ENCODE measurements at places on chromosomes 3 and 15. TPM values are rescaled to one million over a fixed set of nuclear protein-coding genes. Genes with fewer than 3 reads are reported as not detected.

- peak; percentile 46 for DNase-seq
Observed at GRCh38 chr3:65005486-65005885, 317.7 kb upstream of the ADAMTS9 start.

- DNase-seq = peak; percentile 12
Observed at GRCh38 chr3:119831022-119831421, 49.1 kb downstream of the NR1I2 start.

NDN gene
- total RNA-seq = not detected

- no peak for DNase-seq
Observed at GRCh38 chr3:144831955-144832716, 860.5 kb downstream of the DIPK2A start.

DNA sequence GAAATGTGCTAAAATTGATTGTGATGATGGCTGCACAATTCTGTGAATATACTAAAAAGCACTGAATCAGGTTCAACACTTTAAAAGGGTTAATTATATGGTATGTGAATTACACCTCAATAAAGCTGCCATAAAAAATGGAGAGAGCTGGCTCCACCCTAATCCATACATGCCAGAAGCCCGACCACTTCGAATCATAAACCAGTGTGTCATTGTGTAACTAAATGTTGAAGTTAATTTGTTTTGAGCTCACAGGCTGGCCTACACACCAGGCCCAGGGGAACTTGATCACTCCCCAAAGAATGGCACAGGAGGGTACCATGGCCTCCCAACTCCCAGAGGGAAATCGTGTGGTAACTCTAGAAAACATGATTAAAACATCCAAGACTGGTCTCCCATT, 14.0 kb downstream of the PLCD1 start:
- DNase-seq = no peak

DNA sequence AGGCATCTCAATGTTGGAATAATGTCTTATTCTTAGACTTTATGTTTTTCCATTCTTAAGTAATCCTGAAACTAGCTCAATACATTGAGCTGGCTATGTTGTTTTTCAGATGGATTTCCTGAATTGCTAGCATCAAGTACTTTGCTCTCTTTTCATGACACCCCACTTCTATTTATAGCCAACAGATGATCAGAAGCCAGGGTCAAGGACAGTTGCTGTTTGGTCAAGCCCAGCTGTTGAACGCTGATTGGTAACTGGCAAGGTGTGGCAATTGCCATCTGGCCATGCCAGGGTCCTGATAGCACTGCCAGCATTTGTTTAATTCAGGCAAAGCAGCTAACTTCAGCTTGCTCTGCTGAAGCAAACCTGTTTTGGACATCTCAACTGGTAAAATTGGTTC, 46.2 kb upstream of the PLCL2 start:
- no peak for DNase-seq

DNA sequence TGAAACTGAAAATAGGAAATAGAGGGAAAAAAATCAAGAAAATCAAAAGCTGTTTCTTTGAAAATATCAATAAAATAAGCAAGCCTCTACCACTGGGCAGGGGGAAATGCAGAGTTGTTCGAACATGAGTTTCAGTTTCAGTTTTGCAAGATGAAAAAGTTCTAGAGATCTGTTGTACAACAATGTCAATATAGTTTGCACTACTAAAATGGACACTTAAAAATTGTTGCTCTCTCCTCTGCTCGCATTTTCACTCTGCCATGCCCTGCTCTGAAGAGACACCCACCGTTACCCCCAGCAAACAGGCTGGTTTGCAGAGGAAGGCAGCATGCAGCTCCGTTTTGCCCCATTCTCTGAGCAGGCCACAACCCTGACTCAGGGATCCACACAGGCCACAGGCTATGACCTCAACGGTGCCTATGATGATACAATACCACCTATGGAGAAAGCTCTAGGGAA, 64.5 kb downstream of the ZNF148 start:
- no peak for DNase-seq

DNA sequence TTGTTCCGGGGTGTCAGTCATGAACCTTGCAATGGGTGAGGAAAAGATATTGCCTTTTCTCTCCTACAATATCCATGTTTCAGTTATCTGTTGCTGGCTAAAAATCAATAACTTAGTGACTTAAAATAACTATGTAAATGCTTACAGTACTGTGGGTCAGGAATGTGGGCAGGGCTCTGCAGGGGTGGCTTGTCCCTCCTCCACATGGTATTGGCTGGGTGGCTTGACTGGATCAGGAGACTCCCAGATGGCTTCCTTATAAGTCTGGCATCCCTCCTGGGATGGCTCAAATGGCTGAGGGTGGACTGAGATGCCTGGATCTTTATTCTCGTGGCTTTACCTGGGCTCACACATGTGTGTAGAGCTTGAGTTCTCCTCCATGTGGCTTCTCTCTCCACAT, 47.5 kb downstream of the GTPBP8 start:
- DNase-seq = no peak

CRABP1 gene
- not detected for total RNA-seq

GRCh38 chr15:35583863-35584528, 38.0 kb upstream of the DPH6 start:
- peak; percentile 13 for DNase-seq

DNA sequence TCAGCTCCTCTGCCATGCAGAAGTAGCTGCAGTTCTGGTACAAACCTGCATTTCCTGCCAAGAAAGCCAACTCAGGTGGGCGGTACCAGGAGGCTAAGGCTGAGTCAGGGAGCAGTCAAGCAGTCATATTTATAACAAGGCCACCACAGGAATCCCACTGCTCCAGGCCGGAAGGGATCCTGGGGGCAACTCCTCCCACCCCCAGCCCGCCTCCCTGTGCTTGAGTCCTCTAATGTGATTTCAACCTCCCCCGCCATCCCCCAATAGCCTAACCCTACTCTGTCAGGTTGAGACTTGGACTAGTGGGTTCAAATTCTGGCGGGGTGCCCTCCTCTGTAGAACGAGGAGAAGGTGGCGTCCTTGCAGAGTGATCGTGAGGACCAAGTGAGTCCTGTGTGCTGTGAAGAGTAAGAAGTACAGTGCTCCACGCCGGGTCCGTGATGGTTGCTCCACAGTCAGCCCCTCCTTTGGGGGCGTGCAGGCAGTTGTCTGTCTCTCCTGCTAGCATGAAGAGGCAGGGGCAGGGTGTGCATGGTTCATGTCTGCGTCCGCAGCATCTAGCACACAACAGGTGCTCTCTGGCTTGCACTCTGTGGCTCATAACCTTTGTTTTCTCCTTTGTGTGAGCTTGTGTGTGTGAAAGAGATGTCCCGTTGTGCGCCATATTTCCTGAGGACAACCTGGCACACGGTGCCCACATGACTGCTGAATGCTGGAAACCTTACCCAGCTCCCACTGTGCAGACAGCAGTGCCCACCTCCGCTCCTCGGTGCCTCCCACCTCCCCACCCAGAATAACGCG, 78.3 kb downstream of the SMAD6 start:
- DNase-seq = peak; percentile 95

RUVBL1 gene
- 169 TPM for total RNA-seq

SLC51B gene
- not detected for total RNA-seq

DNA sequence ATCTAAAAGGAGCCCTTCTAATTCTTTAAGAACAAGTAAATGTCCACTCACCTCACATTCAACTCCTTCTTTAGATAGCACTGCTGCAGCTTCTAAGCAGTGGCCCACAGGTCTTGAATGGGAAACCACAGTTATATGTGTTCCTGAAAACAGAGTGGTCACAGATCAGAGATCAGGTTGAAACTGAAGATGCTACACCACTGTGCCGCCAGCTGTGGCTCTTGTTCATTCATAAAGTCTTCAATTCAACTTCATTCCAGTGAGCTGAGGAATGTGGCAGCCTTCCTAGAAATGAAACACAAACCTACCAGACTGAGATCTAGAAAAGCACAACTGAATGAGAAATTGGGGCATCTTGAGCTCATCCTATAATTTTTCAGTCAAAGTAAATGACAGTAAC, 4.0 kb downstream of the PDHB start:
- DNase-seq = no peak

DNA sequence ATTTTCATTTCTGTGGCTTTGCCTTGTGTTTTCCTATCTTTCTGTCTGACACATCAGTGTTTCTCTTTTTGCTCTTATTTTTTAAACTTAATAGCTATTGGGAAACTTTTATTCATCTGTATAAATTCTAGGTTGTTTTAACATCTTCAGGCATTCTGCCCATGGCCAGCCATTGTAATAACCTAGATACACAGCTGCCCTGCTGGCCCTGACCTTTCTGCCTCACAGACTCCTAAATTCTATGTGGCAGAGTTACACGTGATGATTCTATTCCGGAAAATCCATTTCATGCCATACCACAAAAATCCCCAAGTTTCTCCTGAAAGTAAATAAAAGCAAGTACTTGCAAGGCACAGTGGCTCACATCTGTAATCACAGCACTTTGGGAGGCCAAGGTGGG, 150.1 kb downstream of the UACA start:
- DNase-seq = no peak

DNA sequence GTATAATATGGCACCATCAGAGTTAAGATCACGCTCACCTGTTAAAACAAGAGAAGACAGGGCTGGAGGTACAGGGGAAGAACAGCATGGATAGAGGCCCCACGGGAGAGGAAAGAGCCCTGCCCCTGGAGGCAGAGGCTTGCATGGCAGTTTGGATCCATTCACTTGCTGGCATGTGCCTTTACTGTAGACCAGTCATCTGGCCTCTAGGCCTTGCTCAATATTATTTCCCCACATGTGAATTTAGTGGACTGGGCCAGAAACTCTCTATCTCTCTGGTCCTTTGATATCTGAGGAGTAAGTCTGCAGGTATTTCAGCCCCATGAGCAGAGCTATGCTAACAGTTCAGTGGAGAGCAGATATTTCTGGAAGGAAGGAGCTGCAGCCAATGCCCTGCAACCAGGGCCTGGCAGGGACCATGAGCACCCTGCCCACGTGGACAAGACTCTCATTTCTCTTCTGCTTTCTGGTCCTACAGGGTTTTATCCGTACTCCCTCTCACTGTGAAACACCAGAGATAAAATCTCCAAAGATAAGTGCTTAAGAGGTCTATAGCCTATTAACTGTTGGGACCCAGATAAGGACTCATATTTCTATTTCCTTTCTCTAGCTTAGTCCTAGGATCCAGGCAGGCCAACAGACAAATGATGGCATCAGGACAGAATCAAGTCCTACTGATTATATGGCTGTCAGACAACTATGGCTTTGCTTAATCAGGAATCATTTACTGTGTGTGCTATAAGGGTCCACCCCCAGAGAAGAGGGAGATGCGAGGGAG, 65.0 kb downstream of the CLDN11 start:
- DNase-seq = no peak
